ENCODE measurements at places on chromosomes 5 and 9. TPM values are rescaled to one million over a fixed set of nuclear protein-coding genes. Genes with fewer than 3 reads are reported as not detected.

Gene MINAR2
- not detected for total RNA-seq

Gene RNF224
- total RNA-seq, result not detected

Gene ROPN1L
- total RNA-seq, result not detected

Gene OR1N1
- total RNA-seq, result not detected

Gene AIF1L
- total RNA-seq, result 22.1 TPM

All from gastroesophageal sphincter (tissue), 4 donors.